ENCODE measurements at places on chromosomes 1 and 21.
A peak's percentile ranks its signal among the peaks of the same experiment; 100 is the strongest.

DNA sequence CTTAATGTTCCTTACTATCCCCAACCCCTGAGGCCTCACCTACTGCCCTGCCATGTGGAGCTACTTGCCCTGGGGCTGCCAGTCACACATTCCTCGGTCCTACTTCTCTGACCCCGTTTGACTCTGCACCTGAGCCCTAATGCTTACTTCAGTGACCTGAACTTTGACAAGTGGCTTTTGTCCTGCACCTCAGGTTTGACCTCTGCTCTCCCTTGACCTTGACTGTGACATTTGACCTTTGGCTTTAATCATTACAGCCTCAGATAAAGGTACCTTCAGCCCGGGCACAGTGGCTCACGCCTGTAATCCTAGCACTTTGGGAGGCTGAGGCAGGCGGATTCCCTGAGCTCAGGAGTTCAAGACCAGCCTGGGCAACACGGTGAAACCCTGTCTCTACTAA lies 22.8 kb downstream of the MR1 start:
- DNase-seq = no peak

GRCh38 chr21:14600569-14601297 lies 54.6 kb upstream of the SAMSN1 start:
- no peak for DNase-seq

- DNase-seq = peak; percentile 22
These were observed 192.3 kb upstream of the ADGRL4 start for GRCh38 chr1:79198832-79199231.

- no peak for DNase-seq
These were observed at the start of gene ELAPOR1 for GRCh38 chr1:109113590-109114341. Gene ELAPOR1 (plus strand): TSS chr1:109114115. CDS start chr1:109114184, 69 bp downstream.

GRCh38 chr1:54220004-54220811 lies 20.2 kb downstream of the MRPL37 start:
- no peak for DNase-seq

DNA sequence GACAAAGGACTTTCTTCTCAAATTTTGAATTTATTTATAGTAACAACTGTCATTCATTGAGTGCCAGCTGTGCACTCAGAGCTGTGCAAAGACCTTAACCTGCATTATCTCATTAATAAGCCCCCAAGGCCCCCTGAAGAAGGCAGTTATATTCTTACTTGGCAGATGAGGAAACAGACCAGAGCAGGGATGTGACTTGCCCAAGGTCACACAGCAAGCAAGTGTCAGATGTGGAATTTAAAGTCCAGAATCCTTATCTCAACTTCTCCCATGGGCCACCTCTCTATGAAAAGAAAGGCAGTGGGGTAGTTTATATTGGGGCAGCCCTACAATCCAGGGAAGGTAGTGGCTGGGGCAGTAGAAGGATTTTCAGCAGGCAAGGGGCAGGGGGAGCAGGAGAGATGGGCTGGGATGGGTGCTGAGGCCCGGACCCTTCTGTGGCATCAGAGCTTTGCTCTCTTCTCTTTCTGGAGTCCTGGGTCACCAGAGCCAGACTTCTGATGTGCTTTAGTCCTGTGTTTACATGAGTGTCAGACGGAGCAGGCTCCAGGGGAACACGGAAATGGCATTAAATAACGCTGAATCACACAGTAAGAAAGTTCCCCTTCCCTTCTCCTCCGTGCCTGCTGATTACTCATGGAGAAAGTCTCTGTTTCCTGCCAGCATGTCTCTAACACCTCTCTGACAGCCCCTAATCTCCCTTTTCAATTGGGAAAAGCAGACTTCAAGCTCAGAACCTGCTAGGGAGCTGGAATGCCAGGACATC lies 39.5 kb downstream of the EPHB2 start:
- DNase-seq = peak; percentile 92

GRCh38 chr1:63248216-63248615 lies 74.2 kb upstream of the FOXD3 start:
- no peak for DNase-seq

DNA sequence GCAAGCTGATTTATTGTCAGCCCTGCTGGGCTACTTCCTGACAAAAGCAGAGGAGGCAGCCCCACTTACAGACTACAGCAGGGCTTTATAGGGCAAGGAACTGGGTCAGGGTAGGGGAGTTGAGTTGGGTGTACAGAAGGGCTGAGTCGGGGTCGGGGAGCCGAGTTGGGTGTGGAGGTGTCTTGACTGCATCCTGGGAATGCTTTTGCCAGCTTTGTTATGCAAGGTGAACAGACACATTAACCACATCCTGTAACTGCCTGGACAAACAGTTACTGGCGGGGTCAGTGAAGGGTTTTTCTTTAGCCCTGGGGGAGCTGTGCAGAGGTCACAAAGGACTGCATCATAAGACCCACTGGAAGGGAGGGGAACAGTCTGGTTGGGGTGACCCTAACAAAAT lies 39.1 kb upstream of the GBP5 start:
- peak; percentile 20 for DNase-seq

DNA sequence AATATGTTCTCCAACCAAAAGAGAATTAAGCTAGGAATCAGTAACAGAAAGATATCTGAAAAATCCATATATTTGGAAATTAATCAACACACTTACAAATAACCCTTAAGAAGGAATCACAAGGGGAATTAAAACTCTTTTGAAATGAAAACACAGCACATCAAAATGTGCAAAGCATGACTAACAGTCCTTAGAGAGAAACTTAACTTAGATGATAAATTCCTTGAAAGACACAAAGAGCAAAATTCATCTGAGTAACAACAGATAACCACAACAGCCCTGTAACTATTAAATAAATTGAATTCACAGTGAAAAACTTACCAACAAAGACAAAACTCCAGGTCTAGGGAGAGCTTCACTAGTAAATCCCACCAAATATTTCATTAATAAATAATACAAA lies 283.8 kb downstream of the SDCCAG8 start:
- DNase-seq = no peak

DNA sequence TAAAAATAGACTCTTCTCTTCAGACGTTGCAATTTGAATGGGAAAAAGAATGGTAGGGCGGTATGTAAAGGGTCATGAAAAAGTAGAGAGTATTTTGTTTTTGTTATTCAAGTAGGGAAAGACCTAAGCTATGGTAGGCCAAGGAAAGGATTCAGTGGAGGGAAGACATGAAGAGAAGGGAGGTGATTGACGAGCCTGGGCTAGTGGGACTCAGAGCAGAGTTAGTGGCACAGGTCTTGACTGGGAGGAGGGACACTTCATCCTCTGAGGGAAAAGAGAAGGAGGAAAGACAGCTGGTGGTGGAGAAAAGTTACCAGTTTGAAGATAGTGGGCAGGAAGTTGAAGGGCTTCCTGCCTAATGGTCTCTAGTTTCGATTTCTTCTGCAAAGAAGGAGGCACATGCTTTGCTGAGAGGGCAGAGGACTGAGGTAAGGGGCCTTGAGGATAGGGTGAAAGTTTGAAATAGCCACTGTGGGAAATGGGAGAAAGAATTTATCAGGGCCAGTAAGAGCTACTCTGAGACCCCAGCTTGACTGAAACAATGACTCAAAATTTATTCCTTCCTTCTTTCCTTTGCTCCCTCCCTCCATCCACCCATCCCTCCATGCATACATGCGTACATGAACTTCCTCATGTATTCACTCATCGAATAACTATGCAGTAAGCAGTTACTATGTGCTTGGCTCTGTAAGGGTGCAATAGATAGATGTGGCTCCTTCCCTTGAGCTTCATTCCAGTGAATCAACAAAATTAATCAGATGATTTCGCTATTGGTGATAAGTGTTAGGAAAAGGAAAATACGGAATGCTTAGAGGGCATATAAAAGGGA lies 4.2 kb downstream of the CD48 start:
- no peak for DNase-seq

DNA sequence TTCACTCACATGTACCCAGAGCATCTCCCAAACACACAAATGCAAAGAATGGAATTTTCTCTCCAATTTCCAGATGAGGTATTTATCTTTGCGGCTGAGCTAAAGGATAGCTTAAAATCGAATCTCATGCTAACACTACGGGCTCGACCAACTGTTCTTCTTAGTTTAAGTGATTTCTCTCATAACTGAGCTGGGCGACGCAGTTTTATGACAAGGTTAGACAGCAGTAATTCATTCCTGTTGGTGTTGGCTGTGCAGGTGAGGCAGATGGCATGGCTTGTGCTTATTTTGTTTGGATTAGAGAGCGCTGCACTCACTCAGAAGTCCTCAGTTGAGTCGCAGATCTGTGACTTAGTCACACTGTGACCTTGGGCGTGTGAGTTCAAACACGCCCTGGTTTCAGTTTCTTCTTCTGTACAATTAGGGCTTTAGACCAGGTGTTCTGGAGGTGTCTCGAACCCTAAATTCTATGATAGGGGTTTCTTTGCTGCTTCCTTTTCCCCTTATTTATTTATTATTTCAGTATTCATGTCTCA lies 41.5 kb upstream of the MRPS6 start:
- DNase-seq = no peak

DNA sequence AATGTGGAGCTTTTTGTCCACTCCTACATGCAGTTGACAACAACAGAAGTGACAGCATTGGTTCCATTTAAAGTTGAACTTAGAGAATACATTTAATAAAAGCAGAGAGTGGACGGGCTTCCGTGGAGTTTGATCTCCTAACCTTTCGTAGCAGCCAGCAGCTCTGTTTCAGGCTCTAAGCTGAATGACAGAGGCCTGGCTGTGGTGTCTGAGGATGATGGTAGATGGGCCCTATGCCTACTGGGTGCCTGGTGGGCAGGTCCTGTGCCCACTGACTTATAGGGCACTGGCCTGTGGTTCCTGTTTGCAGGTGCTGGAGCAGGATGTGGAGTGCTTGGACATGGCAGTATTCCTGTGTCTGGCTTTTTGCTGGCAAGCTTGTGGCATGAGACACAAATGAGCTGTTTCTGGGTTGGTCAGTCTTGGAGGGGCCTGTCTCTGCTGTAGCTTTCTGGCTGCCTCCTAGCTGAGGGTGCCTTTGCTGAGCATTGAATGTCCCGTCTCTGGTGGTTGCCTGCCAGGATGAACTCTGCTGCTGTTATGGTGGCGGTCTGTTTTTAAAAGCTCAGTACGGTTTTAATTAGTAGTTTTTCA lies 54.6 kb downstream of the PRDM2 start:
- DNase-seq = no peak

GRCh38 chr1:156376958-156377919 lies 8.2 kb downstream of the RHBG start:
- DNase-seq = no peak

GRCh38 chr1:236699366-236699765 lies 13.1 kb downstream of the ACTN2 start:
- no peak for DNase-seq

DNA sequence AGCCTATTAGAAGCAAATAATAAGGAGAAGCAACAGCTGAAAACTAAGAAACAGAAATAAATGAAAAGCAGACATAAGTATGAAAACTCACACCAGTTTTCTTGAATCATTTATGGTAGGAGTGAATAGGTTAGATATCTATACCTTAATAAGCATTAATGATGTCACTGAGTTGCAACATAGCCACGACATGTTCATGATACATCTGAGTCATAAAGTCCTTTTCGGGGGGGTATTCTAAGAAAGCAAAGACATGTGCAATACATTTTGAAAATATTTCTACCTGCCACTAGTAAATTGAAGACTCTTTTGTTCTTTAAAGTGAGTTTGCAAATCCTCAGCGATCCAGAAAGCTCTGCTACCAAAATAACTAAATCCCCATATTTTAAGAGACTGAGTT lies 7.2 kb downstream of the CD34 start:
- no peak for DNase-seq

DNA sequence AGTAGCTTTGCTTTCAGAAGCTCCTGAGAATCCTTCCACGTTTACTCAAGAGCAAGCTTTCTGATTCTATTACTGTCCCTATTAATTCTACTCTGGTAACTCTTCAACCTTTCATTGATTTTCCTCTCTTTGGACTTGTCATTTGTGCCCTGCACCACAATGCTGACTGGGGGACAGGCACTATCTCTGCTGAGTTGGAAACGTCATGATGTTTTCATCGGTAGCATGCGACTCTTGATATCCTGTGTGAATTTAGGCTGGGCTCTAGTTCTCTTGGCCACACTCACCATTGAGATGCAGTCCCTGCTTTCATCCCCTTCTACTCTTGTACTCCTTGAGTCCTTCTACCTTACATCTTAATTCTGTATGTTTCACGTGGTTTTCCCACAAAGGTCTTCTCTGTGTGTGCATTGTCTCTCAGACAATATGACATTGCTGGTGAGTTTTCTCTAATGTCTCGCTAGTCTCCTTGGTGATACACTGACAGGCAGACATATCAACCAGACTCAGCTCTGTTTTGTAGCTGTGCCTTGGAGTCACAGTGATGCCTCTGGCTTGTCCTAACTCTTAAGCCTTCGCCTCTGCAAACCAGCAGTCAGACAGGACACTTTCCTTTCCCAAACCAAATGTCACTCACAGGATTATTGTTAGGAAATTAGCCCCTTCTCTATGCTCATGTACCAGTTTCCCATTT lies 223.6 kb upstream of the ADGRL2 start:
- DNase-seq = no peak

DNA sequence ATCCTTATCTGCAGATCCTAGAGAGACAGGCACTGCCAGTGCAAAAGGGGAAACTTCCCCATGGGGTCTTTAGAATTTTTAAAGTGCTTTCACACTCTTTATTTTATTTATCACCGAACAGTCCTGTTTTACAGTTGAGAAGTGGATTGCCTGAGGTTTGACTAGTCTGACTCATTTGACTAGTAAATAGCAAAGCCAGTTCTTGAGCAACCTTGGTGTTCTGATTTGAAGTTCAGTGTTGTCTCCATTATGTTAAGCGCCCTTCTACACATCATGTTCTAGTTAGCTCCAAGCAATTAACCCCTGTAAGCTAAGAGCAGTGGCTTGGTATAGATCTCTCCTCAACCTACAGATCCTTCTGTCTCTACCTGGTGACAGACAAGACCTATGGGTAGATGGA lies 262.9 kb downstream of the CACNA1E start:
- DNase-seq = no peak

GRCh38 chr1:156813750-156814570 lies 2.7 kb downstream of the SH2D2A start:
- DNase-seq = no peak

GRCh38 chr21:20013851-20014250 lies 984.4 kb upstream of the NCAM2 start:
- DNase-seq = no peak

GRCh38 chr1:240414237-240414636 lies 197.7 kb downstream of the GREM2 start:
- DNase-seq = no peak

DNA sequence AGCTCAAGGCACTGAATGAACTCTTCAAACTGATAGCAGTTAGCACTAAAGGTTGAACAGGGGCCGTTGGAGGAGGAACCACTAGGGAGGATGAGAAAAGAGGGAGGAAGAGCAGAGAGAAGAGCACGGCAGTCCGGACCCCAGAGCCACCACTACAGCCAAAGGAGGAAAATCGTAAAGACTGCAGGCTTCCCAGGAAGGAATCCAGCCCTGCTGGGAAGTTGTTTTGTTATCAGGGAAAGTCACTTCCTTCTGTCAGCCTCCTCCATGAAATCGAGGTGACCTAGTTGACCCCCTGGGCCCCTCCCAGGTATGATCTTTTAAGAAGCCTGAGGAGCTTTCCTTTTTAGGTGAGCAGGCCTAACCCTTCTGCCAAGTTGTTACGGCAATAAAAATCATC lies 88.2 kb downstream of the PBX1 start:
- DNase-seq = no peak
